ENCODE measurements at places on chromosomes 12 and 14. TPM values are rescaled to one million over a fixed set of nuclear protein-coding genes. Genes with fewer than 3 reads are reported as not detected.

- DNase-seq = no peak
Observed at GRCh38 chr12:120167529-120168095, 26.9 kb downstream of the GCN1 start.

DNA sequence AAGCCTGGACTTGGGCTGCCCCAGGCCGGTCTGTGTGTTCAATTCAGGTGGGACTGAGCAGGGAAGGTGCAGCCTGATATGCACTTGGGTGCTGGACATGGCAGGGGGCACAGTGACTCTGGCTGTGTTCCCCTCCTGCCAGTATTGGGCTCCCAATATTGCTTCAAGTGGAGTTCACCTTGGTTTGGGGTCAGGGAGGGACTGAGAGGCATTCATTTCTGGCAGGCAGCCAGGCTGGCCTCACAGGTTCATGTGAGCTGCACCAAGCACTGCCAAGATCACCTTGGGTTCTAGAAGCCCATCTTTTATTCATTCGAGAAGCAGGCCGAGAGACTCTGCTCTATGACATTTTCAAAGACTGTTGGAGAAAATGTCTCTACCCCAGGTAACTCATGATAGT, 245.0 kb downstream of the CHST11 start:
- DNase-seq = no peak

Gene DNAH10
- total RNA-seq = 1.2 TPM

Gene PDE3A
- total RNA-seq = 0.79 TPM

Gene RNU4-1
- total RNA-seq = not detected

Gene SLC22A17
- 67.6 TPM for total RNA-seq

Measured in suprapubic skin (tissue), 4 donors.